Stimulated activated memory B cell treated with anti-CD40 and anti-IgM and Interleukin-4, amounts not matched to agents 10 μg/mL and 1 μg/mL and 100 μg/mL, for 72 hours (primary cell): ENCODE measurements at places on chromosomes 3 and 15.

DNA sequence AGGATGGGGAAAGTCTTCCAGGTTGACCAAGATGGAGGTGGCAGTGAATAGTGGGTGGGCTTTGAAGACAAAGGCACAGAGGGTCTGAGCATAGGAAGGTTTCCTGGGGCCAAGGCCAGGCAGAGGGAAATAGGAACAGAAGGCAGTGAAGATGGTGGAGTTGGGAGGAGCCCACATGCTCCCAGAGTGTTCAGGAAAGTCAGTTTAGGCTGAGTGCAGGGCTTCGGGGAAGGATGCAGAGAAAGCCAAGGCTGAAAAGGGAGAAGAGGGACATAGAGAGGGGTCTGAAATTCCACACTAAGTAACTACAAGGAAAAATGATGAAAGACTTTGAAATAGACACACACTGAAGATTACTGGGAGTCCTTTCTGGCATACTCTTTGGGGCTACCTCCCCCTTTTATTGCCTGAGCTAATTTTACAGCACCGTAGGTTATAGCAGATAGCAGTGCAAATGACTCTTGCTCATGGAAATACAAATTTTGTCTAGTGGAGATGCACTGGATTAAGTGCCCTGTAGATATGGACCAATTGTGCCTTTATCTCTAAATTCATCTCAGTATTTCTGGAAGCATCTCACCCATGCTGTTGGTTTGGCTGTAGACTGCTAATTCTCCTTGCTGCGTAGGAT is 3.8 kb downstream of the CX3CR1 start:
- ATAC-seq, result no peak

DNA sequence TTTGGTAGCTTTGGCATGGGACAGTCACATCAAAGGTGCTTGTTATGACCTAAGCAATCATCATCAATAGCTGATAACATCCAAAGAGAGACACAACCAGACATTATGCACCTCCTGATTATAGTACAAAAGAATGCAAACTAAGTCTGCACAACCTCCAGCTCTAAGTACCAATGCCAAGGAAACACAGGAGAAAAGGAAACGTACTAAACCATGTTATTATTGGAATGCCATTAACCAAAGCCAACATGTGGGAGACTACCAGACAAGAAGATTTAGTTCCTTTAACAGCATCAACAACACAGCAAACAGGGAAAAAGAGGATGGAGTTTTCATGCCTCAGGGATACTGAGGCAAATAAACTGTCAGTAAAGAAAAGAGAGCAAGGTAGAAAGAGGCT is 61.4 kb downstream of the CD47 start:
- no peak for ATAC-seq

- ATAC-seq, result no peak
These were observed 34.0 kb downstream of the LYZL4 start for GRCh38 chr3:42376344-42376798.

DNA sequence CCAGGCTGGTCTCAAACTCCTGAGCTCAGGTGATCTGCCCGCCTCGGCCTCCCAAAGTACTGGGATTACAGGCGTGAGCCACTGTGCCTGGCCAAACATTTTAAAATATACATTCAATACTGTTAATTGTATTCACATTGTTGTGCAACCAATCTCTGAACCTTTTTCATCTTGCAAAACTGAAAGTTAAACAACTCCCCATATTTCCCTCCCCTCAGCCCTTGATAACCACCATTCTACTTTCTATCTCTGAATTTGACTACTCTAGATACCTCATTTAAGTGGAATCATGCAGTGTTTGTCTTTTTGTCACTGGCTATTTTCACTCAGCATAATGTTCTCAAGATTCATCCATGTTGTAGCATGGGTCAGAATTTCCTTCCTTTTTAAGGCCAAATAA is 30.0 kb downstream of the HMCES start:
- no peak for ATAC-seq

GRCh38 chr3:151197981-151198767 is 4.8 kb downstream of the GPR171 start:
- ATAC-seq, result no peak

DNA sequence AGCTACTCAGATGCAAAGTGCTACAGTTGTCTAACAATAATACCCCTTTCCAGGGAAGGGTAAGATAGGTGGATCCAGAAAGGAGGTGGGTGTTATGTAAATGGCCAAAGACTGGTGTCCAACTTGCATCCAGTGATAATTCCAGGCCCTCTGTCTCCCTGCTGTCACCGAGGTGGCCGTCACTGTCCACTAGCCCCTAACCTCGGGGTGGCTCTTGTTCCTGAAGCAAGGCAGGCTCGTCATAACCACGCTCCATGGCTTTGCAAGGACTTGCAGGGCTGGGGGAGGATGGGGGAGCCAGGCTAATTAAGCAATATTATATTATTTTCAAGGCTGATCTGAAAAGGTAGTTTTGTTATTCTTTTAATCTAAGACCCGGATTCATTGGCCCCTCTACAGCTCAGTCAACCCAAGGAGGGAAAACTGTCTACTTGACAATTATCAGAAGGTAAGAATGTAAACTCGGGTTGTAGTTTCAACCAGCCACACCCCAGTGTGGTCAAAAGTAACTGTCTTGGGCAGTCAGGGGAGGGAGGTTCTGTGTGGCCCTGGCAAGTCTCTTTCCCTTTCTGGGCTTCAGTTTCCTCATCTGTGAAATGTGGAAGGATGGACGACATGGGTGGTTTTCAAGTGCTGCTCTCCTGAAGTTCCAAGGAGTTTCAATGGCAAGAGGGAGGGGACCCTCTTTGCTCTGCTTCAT is 220.1 kb upstream of the BHLHE40 start:
- ATAC-seq, result no peak

GRCh38 chr3:18891641-18892040 is 256.7 kb upstream of the KCNH8 start:
- no peak for ATAC-seq

DNA sequence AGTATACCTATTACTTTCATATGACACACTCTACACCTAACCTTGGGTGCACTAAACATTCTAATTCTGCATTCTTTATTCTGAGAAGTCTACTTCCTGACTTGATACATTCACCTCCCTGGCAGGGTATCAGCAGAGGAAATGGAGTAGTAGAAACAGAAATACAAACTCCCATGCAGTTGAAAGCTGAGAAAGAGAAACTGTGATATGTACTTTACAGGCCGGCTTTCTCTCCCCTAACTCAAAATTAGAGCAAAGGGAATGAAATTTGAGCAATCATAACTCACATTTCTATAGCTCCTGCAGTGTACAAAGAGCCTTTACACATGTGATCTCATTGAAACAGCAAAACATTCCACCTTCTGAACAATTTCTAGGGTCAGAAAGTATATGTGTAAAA is 135.5 kb upstream of the COL8A1 start:
- no peak for ATAC-seq

- peak; percentile 88 for ATAC-seq
These were observed 44.5 kb downstream of the LRCH3 start for GRCh38 chr3:197835509-197835908.

DNA sequence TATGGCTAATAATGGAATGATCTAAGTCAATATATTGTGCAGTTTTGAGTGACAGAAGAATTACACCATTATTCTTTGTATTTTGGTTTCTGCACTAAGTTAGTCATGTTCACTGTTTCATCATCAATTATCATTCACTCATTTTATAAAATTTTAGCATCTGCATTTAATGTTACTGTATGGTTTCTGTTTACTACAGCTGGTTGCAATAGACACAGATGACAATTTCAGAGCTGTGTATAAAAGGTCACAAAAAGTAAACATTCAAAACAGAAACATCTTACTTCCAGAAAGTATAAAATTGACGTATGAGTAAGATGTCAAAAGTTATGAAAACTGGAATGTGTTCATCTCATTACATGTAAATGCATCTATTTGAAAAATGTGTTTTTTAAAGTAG is 111.1 kb upstream of the GBE1 start:
- no peak for ATAC-seq
